Kasumi-1 (cell line): ENCODE measurements at places on chromosomes 13 and 19.

DNA sequence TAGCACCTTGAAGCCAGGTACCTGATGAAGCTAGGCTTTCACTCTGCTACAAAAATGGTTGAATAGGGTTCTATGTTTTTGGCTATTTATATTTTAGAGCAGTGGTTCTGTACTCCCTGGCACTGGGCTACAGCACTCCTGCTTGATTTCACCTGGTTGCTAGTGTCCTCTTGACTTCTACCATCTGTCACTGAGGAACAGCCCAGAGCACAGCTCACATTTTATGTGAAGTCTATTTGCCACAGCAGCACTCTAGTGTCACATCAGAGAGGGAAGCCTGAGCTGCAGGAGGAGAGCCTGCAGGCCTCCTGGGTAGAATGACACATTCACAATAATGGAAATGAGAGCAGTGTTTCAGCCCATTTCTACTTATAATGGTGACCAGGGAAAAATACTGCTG, 184.2 kb downstream of the ZNF486 start:
- DNase-seq = no peak

GRCh38 chr19:56170261-56170660, 5.5 kb upstream of the GALP start:
- no peak for DNase-seq

DNA sequence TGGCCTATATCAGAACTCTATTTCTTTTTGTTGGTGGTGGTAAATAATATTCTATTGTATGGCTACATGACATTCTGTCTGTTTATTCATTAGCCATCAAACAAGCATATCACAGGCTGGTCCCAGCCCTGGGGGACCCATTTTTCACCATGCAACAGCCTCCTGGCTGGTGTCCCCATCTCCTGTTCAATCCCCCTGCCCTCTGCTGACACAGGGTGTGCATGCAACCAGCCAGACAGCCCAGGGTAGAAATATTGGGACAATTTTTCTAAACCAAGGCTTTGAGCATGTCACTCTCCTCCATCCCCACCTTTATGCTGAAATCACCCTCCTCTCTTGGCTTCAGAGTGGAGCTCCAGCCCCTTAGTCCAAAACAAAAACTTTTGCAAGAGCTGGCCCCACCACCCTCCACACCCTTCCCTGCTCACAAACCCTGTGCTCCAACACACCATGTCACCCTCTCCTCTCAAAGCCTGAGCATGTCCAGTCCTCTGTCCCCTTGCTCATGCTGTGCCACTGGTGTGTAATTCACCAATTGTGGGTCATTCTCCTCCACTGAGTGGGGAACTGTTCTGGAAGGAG, 153.0 kb upstream of the UQCRFS1 start:
- no peak for DNase-seq

DNA sequence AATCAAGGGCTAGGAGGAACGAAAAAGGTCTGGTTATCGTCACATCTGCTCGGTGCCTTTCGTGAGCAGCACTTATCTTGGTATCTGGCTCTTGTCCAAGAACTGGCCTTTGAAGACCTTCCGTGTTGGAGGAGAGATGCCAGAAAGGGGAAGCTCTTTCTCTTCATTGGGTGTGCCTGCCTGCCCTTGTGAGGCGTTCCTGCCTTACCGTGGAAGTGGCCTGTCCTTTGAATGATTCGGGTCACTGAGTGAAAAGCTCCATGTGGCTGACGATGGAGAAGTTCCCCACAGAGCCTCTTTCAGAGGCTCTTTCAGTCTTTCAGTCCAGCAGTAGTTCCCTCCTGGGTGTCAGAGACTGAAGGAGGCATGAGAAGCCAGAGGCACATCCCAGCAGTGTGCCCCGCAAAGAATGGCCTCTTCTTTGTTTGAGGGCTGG, 121.5 kb upstream of the SLC10A2 start:
- DNase-seq = no peak

GRCh38 chr19:45569619-45570421, 14.8 kb downstream of the OPA3 start:
- DNase-seq = peak; percentile 71

DNA sequence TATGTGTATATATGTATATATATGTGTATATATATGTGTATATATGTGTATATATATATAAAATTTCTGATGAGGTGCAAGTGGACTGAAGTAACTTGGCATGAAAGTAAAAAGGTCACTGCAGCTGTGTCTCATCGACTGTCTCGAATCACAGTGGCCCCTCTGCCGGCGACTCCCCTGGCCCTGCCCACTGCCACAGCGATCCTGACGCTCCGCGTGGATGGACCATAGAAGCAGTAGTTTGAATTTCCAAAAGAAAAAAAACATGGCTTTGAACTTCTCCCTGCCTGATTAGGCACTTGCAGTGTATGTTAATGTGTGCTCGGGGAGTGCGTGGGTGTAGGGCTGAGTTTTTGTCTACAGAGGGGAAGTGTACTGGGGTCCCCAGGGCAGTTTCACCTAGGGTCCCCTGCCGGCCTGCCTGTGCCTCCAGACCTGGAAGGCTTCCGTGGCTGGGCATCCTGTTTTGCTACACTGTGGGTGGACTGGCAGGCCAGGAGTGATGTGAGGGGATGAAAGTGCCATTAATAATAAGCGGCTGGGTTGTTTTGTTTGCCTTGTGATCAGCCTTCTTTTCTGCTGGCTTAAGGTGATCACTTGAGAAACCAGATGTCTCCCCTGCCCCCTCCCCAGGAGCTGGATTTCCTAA, 10.8 kb downstream of the ZIC5 start:
- DNase-seq = no peak

DNA sequence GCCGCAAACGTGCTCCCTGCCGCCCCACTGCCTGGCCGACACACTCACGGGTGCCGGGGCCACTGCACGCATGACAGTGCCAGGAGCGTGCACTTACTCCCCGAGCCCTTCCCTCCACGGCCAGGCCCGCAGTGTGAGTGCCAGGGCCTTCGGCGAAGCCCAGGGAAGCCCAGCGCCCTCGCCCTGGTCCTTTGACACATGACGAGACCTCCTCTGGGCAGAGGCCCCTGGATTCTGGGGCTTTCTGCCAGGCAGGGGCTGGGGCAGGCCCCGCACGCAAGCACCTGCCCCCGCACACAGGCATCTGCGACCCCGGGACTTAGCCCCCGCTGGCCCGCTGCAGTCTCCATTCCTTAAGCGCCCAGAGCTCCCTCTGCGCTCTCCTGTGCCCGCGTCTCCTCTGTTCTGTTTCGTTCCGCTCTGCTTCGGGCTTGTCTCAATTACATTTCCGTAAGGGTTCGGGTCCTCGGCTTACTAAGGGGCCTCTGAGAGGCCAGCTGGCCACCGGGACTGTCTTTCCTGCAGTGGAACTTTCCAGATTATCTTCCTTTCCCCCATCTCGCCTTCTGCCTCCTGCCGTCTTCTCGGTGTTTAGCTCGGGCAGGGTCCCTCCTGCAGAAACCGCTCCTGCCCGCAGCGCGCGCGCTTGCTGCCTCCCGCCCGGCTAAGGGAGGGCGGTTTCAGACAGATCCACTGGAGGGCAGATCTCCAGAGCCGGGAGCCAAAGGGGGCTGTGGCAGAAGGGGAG, 98.8 kb downstream of the ING1 start:
- no peak for DNase-seq

DNA sequence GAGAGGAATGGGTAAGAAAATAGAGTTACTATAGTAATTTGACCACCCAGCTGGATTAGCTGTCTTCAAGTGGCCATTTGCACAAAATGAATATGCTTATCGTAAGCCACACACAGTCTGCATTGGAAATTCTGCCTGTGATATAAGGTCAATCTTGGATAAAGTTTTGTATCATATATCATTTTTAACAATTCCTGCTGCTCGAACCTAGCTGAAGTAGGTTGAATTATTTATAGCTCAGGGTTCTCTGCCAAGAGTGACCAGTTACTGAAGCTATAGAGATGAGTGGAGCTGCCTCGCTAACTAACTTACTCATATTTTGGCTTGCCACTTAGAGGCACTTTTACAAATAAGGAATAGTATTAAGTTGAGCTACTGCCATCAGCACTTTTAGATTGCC, 220.9 kb downstream of the RGCC start:
- no peak for DNase-seq

DNA sequence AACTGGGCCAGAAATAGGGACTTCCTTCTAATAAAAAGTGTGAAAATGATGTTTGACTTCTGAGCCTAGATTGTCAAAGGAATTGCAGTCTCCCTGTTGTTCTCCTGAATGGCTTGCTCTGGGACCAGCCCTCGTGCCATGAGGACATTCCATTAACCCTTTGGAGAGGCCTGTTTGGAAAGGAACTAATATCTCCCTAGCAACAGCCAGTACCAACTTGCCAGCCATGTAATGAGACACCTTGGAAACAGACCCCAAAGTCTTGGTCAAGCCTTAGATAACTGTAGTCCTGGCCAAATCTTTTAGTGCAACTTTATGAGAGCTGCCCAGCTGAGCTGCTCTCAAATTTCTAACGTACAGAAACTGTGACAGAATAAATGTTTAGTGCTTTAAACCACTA, 8.2 kb upstream of the SIAH3 start:
- DNase-seq = no peak

GRCh38 chr19:54387991-54388801, 23.5 kb upstream of the LAIR1 start:
- DNase-seq = peak; percentile 95

DNA sequence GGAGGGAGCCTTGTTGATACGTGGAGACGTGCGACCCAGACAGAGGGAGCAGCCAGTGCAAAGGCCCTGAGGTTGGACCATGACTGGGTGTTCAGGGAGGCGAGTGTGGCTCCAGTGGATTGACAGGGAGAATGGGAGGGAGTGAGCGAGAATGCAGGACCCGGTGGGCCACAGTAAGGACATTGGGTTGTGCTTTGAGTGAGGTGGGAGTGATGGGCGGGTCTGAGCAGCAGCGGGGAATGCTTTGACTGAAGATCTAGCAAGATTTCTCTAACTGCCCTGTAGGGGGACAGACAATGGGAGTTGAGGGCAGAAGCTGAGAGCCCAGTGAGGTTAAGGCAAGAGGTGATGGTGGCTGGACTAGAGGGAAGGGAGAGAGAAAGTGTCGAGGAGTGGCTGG, 7.7 kb upstream of the NANOS2 start:
- no peak for DNase-seq

DNA sequence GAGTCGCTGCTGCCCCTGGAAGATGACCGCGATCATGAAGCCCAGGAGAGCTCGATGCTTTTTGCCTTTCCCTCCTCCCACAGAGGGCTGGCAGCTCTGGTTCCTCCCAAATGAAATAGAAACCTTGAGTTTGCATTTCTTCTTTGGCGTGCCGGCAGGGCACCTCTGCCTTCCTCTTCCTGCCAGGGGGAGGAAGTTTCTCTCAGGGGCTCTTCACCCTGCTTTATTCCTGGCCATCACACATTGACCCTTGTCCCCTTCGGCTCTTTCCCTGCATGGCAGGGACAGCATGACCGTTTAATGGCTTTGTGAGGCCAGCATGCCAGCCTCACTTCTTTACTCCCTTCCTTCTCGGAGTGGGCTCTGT, 47.9 kb downstream of the ACTN4 start:
- DNase-seq = peak; percentile 14

- no peak for DNase-seq
These were observed 56.1 kb downstream of the DNAJC15 start for GRCh38 chr13:43079392-43079931.

DNA sequence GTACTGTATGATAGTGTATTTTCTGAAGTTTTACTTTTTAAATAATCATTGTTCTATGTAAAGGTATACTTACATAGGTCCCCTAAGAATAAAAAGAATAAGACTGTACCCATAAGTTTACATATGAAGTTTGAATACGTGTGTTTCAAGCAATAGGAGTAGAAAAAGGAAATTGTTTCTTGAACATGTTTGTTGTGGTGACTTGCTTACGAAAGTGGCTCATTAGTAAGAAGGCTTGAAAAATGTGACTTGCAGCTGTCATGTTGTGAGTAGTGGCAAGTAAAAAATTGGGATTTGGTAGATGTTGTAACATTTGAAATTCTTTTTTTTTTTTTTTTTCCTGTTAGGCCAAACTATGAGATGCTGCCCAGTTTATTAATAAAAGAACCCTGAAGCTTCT, 203.3 kb downstream of the LMO7 start:
- DNase-seq = no peak

- DNase-seq = peak; percentile 41
These were observed 3.2 kb downstream of the NFIC start for GRCh38 chr19:3369337-3370213.

GRCh38 chr13:41426047-41426446, 31.3 kb upstream of the RGCC start:
- no peak for DNase-seq
